ENCODE measurements at places on chromosomes 11 and 22. TPM values are rescaled to one million over a fixed set of nuclear protein-coding genes. Genes with fewer than 3 reads are reported as not detected.

ADM gene
- total RNA-seq: 78.3 TPM

ST14 gene
- total RNA-seq: 8.7 TPM

SLC22A12 gene
- not detected for total RNA-seq

GRCh38 chr11:46050003-46050461 is 71.2 kb downstream of the PHF21A start:
- H3K27me3 ChIP-seq: no peaks in the 10 kb centered on the region
- no peaks in the 10 kb centered on the region for H3K36me3 ChIP-seq
- H3K4me1 ChIP-seq: peaks cover 13% of the 10 kb centered on the region
- no peak overlapping the region for H3K4me3 ChIP-seq
- DNase-seq: peak; percentile 4

DNA sequence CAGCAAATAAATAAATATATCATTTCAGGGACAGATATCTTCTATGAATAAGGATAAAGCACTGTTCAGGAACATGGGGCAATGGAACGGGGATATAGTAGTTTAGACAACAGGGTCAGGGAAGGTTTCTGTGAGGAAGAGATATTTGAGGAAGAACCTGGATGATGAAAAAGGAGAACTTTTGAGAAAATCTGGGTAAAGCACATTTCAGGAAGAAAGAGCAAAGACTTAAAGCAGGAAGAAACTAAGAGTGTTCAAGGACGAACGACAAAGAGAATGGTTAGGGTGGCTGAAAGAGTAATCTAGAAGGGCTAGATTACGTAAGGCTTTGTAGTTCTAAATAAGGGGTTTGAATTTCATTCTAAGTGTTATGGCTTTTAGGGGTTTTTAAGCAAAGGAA is 12.7 kb downstream of the DDI1 start:
- no peak overlapping the region for H3K27ac ChIP-seq
- peaks cover 4% of the 10 kb centered on the region for H3K4me1 ChIP-seq
- H3K36me3 ChIP-seq: no peaks in the 10 kb centered on the region
- H3K27me3 ChIP-seq: no peaks in the 10 kb centered on the region
- H3K4me3 ChIP-seq: no peak overlapping the region

GRCh38 chr22:49418943-49419342 is 408.7 kb downstream of the BRD1 start:
- no peaks in the 10 kb centered on the region for H3K27me3 ChIP-seq
- H3K4me3 ChIP-seq: no peak overlapping the region
- DNase-seq: no peak
- no peaks in the 10 kb centered on the region for H3K36me3 ChIP-seq
- H3K27ac ChIP-seq: no peak overlapping the region

GRCh38 chr11:28009996-28010395 is 98.0 kb downstream of the KIF18A start:
- H3K27me3 ChIP-seq: peaks cover 1% of the 10 kb centered on the region
- no peak overlapping the region for H3K4me3 ChIP-seq
- H3K27ac ChIP-seq: no peak overlapping the region
- no peaks in the 10 kb centered on the region for H3K36me3 ChIP-seq

HBD gene
- not detected for total RNA-seq

GRCh38 chr11:122633219-122633829 is 22.2 kb upstream of the UBASH3B start:
- H3K4me3 ChIP-seq: no peak overlapping the region
- H3K36me3 ChIP-seq: no peaks in the 10 kb centered on the region
- H3K27ac ChIP-seq: no peak overlapping the region
- DNase-seq: peak; percentile 30
- peaks cover 4% of the 10 kb centered on the region for H3K27me3 ChIP-seq
- H3K4me1 ChIP-seq: peaks cover 25% of the 10 kb centered on the region

DNA sequence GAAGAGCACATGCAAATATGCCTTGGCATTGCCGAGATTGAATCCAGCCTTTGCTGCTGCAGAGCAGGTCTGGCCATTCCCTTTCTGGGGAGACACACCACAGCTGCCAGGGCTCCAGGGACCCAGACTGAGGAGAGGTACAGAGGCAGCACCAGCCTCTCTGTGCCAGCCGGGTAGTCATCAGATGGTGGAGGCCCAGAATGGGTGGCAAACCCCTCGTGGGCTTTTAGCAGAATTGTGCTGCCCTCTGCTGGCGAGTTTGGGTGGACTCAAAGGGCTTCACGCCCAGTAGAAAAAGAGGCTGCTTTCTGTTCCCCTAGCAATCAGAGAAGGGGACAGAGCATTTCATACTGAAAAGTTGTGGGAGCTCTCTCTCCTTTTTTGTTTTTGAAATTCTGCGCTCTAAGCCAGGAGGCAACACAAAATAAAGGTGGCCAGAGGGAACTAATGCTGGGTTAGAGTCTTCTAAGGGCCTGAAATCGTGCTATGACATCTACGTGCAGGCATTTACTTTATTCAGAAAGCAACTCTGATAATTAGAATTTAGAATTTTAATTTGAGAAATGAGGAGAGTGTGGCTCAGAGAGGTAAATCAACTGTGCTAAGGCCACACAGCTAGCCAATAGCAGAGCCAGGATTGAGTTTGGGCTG is 158.8 kb upstream of the NAV2 start:
- H3K4me1 ChIP-seq: peaks cover 8% of the 10 kb centered on the region
- H3K27ac ChIP-seq: no peak overlapping the region
- H3K4me3 ChIP-seq: no peak overlapping the region
- DNase-seq: peak; percentile 85

DNA sequence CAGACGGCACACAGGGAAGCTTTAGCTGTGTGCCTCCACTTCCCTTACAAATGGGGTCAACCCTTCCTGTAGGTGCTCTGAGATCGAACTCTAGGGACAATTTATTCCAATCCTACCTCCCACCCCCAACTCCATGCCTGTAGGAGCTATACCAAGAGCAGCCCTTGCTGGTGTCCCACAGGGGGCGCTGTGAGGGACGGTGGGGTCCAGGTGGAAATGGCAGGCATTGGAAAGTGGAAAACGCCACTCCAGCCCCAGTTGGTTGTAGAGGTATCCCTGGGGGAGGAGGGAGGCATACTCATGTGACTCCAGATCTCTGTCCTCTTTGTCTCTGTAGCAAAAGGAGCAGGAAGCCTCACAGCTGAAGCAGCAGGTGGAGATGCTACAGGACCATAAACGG is 161.3 kb downstream of the MYO18B start:
- peaks cover 1% of the 10 kb centered on the region for H3K27me3 ChIP-seq
- H3K4me1 ChIP-seq: no peaks in the 10 kb centered on the region
- no peaks in the 10 kb centered on the region for H3K36me3 ChIP-seq

- DNase-seq: no peak
- H3K36me3 ChIP-seq: peaks cover 8% of the 10 kb centered on the region
- H3K4me1 ChIP-seq: peaks cover 54% of the 10 kb centered on the region
- peak overlapping the region; percentile 93 for H3K27ac ChIP-seq
Measured at GRCh38 chr22:40179526-40179925, 1.8 kb downstream of the TNRC6B start.

FERMT3 gene
- total RNA-seq: 6.2 TPM

DNA sequence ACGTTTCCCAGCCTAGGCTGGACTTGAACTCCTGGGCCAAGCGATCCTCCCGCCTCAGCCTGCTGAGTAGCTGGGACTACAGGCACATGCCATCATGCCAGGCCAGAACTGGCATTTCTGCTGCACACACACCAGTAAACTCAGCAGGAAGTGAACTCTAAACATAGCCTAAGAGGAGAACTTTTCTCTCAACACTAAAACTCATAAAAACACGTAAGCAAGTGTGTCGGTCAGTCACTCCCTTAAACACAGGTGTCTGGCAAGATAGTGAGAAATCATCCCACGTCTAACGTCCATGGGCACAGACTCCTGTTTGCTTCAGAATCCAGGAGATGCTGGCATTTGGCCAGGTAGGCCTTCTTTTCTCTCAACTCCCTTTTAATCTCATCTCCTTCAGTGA is 104.8 kb downstream of the RPL27A start:
- H3K27me3 ChIP-seq: peaks cover 6% of the 10 kb centered on the region
- no peak for DNase-seq
- no peak overlapping the region for H3K27ac ChIP-seq
- H3K4me1 ChIP-seq: peaks cover 27% of the 10 kb centered on the region
- no peak overlapping the region for H3K4me3 ChIP-seq
- peaks cover 2% of the 10 kb centered on the region for H3K36me3 ChIP-seq

GRCh38 chr11:15711311-15711710 is 596.6 kb downstream of the INSC start:
- no peaks in the 10 kb centered on the region for H3K4me1 ChIP-seq
- H3K27ac ChIP-seq: no peak overlapping the region
- H3K4me3 ChIP-seq: no peak overlapping the region
- DNase-seq: no peak

GRCh38 chr11:69636512-69637197 is 4.3 kb upstream of the CCND1 start:
- peak; percentile 74 for DNase-seq
- no peaks in the 10 kb centered on the region for H3K36me3 ChIP-seq
- no peak overlapping the region for H3K4me3 ChIP-seq
- H3K27me3 ChIP-seq: peaks cover 5% of the 10 kb centered on the region
- peaks cover 13% of the 10 kb centered on the region for H3K4me1 ChIP-seq

MYO7A gene
- 18.3 TPM for total RNA-seq

IL17REL gene
- 0.15 TPM for total RNA-seq

DNA sequence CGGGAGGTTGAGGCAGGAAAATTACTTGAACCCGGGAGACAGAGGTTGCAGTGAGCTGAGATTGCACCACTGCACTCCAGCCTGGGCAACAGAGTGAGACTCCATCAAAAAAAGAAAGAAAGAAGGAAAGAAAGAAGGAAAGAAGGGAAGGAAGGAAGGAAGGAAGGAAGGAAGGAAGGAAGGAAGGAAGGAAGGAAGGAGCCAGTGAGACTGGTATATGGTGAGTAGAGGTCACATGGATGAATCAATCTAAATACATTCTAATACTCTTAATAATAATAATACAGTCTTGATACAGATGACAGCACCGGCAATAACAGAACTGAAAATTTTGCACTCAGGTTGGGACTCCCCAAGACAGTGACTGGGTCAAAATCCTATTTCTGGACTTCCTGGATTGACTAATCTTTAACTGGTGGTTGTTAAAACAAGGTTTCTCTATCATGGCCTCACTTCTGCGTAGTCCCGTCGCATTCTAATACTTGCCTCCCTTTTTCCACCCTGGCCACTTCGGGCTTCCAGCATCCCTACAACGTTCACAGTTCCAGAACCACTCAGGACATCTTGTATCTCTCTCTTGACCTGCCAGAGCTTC is 53.5 kb upstream of the EIF3M start:
- H3K36me3 ChIP-seq: no peaks in the 10 kb centered on the region
- H3K27me3 ChIP-seq: peaks cover 1% of the 10 kb centered on the region
- H3K4me1 ChIP-seq: no peaks in the 10 kb centered on the region

A4GALT gene
- 5.3 TPM for total RNA-seq

DNA sequence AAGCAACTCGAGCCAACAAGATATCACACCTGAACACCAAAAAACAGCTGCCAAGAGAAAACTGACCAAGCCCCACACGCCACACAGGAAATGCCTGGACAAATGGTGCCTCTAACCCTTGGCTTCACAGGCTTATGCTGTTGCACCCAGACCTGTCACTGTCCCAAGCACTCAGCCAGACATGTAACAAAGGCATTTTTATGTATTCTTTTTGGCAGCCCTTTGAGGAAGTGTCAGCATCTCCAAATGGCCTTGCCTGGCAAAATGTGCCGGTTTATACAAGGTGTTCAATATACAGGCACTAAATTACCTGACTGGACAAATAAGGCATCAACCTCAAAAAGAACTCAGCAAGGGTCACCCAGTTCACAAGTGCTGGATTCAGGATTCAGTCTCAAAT is 6.1 kb downstream of the HDHD5 start:
- no peak overlapping the region for H3K4me3 ChIP-seq
- DNase-seq: no peak
- no peak overlapping the region for H3K27ac ChIP-seq

SEC14L6 gene
- total RNA-seq: 1.4 TPM

GRCh38 chr11:59154610-59155009 is 12.0 kb downstream of the FAM111A start:
- no peak for DNase-seq
- H3K4me3 ChIP-seq: no peak overlapping the region
- H3K27ac ChIP-seq: no peak overlapping the region
- H3K36me3 ChIP-seq: no peaks in the 10 kb centered on the region
- H3K27me3 ChIP-seq: peaks cover 1% of the 10 kb centered on the region

SAAL1 gene
- 25.1 TPM for total RNA-seq

OVOL1 gene
- not detected for total RNA-seq

OR5B2 gene
- not detected for total RNA-seq

DNA sequence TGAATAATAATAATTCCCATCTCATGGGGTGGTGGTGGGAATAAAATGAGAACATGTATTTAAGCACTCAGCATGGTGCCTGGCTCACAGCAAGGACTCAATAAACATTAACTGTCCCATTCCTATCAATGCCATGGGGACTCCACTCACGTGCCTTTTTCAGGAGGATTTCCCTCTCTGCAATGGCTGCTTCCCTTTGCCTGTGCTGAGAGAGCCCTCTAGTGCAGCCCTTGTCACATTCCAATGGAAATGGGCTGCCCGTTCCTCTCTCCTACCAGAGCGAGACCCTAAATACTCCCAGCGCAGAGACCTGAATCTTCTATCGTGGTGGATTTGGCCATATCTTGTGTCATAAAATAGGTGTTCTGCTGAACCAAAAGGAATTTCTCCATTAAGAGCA is 621.5 kb upstream of the B3GAT1 start:
- no peak overlapping the region for H3K4me3 ChIP-seq
- DNase-seq: peak; percentile 51
- H3K36me3 ChIP-seq: peaks cover 4% of the 10 kb centered on the region
- peaks cover 10% of the 10 kb centered on the region for H3K4me1 ChIP-seq

All from endothelial cell (in vitro differentiated cells).